ENCODE measurements at places on chromosomes 12 and 14.

DNA sequence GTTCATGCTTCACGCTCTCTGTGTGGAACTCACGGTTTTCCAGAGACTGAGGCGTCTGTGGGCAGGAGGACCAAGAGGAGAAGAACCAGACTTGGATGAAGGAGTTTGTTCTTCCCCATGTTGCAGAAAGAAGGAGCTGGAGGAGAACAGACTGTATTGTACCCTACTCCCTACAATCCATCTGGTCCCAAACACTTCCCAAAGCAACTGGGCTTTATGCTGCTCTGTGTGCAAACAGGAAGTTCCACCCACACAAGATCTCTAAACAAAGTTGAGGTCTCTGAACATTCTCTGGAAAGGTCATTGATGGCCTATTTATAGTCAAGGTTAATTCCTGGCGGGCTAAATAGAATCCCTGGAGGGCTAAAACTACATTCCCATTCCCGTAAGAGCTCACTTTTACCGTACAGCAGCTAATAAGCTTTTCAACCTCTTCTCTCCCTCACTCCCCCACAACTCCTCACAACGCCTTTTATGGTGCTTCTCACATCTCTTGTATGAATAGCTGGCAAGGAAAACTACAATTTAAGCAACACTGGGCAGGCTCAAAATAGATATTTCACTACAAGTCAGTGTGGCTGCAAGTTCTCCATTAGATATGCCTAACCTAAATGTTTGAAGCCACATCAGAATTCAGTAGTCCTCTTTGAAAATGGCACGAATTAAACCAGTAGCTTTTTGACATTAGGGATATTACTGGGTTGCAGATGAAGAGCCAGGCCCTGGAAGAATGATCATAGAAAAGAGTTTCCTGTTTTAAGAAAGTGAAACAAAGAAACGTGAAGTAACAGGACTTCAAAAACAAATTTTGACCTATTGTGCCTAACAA is at the start of gene A2M:
TSS of gene A2M (minus strand) at position 189 of the 829 bp plus-strand sequence. CDS start at position 119, 70 bp downstream.
- DNase-seq: no peak

GRCh38 chr14:36662543-36663403 is 1.1 kb downstream of the PAX9 start:
- DNase-seq: no peak

- no peak for DNase-seq
Measured at GRCh38 chr12:19191089-19191488, 61.6 kb downstream of the PLEKHA5 start.

DNA sequence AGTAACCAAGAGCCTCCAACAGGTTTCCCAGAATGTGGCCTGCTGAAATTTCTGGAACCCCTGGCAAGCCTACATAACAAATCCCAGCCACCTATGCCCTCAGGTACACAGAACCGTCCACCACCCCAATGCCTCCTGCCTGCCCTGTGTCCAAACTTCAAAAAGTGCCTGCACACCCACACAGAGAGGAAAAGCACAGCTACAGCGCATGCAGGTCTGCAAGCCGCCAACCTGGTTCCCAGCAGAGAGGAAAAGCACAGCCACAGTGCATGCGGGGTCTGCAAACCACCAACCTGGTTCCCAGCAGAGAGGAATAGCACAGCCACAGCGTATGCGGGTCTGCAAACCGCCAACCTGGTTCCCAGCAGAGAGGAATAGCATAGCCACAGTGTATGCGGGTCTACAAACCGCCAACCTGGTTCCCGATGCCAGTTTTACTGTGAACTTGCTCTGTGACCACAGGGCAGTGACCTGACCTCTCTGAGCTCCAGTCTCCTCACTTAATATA is 113.5 kb downstream of the SCARB1 start:
- DNase-seq: no peak

DNA sequence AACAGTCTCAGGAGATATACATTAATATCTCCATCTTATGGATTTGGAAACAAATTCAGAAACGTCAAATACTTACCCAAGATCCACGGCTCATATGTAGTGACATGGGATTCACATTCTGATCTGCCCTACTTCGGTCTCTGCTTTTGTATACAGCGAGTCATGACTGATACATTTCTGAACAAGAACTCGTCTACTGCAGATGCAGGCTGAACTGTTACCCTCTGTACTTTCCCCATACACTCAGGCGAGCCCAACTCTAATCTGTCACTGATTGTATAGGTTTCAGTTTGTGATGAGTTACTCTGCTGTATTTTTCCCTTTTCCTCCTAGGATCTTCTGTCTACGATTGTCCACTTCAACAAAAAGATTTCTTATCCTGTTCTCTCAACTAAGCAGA is 441.6 kb downstream of the CCDC91 start:
- no peak for DNase-seq

- no peak for DNase-seq
Measured at GRCh38 chr14:22856428-22856827, 15.1 kb upstream of the LRP10 start.

DNA sequence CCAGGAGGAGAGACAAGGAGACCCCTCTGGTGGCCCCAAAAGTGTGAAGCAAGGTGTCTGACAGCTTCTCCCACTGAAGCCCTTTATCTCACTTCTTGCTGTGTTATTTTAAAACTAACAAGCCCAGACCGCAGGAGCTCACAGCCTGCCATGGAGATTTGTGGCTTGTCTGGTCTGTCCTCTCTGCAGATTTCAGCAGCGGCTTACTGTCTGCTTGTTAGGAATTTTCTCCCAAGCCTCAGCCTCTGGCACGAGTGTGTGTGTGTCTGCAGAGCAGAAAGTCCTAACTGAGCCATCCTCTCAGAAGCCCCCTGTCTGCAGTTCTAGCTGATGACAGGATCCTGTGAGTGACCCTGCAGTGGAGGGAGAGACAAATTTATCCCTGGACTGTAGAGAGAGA is 87.9 kb upstream of the HSPB8 start:
- no peak for DNase-seq

DNA sequence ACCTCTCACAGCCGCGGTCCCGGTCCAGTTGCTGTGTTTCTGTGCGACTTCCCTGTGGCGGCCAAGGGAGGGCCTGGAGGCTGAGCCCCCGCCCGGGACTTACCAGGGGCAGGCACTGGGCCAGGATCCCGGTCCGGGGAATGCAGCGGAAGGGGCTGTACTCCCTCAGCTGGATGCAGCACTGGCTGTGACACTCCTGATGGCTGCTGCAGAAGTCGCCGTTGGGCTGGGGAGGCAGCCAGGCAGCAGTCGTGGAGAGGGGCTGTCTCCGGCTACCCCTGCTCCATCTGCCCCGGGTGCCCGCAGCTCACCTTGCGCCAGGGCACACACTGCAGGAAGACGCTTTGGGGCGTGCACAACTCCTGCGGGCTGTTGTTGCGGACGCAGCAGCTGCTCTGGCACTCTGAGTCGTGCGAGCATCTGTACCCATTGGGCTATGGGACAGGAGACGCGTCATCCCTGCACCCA is 6.2 kb downstream of the LRCOL1 start:
- DNase-seq: no peak

- no peak for DNase-seq
Measured at GRCh38 chr14:54697001-54697400, 130.1 kb downstream of the SAMD4A start.

DNA sequence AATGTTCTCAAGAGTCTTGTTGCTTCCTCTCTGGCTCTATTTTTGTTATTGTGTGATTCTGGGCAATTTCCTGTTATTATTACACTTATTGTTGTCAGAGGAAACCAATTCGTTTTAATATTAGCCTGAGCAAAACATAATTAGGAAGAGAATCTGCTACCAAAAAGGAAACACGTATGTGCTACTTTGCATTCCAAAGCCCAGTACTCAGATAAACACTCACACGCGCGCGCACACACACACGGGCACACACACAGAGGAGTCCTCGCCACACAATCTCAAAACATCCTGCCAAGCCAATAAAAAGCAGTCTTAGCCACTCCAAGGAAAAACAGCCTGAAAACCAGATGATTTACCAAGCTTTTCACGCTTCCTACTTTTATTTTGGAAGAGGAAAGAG is 400.7 kb downstream of the NUAK1 start:
- DNase-seq: no peak

- no peak for DNase-seq
Measured at GRCh38 chr12:31476437-31476836, 114.5 kb downstream of the DENND5B start.

- no peak for DNase-seq
Measured at GRCh38 chr14:73996731-73997107, 22.4 kb downstream of the ENTPD5 start.

DNA sequence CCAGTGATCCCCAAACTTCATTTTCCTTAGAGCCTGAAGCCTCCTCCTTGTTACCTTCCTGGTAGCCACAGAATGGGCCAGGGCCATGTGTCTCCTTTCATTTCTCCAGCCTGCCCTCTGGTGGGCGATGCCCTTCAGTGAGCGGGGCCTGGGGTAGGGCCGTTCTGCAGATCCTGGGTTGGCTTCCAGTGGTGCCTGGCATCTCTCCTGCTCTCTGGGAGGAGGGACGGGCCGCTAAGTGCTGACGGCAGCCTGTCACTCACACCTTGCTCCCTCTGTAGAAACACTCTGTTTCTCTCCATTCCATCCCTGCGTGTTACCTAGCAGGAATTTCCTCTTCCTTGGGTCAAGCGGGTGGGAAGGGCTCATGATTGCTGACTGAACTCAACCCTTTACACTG is 232.1 kb downstream of the CACNA1C start:
- DNase-seq: peak; percentile 19

DNA sequence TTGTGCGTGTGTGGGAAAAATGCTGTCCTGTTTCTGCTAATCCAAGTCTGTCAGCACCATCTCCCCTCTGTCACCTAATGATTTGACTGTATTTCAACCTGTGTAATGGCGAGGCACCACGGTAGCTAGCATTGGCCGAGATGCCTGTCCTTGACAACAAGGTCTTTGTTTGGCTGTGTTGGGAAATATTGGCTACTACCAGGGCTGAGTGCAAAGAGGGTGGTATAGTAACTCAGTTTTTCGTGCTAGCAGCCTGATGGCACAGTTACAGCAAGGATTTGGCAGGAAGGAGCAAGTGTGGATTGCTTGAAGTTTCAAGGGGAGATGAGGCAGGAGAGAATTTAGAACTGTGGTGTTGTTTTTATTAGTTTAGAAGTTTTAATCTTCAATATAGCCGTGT is 440.3 kb upstream of the RGS6 start:
- no peak for DNase-seq

DNA sequence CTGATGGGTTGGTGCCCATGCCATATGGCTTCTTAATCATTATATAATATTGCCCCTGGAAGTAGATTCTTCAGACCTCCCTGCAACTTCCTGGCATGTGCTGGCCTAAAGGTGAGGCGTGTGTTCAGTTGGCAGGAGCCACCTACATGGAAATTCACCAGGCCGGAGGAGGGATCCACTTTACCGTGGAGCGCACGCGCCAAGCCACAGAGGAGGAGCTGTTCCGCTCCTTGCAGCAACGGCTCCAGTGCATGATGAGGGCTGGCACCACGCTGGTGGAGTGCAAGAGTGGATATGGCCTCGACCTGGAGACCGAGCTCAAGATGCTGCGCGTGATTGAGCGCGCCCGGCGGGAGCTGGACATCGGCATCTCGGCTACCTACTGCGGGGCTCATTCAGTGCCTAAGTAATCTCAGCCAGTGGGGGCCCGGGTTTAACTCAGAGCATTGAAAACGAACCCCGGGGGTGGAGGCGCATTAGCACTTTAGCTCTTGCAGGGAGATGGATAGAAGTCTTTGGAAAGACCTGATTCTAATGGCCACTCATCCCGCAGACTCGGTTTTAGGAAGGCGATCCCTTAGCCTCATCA is 13.5 kb downstream of the AMDHD1 start:
- no peak for DNase-seq

DNA sequence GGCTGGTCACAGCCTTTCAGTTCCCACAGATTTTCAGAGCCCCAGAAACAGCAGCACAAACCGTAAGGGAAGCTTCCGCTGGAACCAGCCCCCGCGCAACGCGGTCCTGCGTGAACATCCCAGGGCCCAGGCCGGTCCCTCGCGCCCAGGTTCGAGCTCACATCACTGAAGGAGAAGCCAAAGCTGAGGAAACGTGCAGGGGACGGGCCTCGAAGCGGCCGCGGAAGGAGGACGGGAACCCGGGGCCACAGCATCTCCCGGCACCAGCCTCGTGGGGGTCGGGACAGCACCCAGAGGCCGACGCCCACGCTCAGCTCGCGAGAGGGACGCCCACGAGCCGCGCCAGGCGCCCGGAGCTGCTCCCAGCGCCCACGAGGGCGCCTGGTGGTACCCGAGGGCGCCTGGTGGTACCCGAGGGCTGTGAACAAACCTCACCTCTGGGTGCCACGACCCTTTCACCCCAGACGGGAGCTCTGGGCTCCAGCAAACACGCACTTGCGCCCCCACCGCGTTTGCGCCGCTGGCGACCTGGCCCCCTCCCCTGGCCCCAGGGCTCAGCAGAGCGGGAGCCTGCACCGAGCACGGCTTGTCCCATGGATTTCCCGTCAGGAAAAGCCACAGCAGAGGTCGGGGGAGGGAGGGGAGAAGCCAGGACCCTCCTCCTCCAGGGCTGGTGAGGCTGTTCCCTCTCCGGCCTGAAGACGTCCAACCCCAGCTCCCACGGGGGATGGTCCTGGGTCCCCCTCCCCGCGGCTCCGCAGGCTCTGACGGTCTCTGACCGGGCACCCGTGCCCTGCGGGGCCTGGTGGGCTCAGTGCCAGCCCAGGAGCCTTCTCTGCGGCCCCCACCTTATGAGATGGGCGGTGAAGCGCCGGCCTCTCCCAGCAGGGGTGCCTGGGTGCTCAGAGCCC is 6.9 kb downstream of the LRCOL1 start:
- DNase-seq: no peak

- DNase-seq: no peak
Measured at GRCh38 chr14:48333221-48333920, 658.0 kb upstream of the MDGA2 start.

DNA sequence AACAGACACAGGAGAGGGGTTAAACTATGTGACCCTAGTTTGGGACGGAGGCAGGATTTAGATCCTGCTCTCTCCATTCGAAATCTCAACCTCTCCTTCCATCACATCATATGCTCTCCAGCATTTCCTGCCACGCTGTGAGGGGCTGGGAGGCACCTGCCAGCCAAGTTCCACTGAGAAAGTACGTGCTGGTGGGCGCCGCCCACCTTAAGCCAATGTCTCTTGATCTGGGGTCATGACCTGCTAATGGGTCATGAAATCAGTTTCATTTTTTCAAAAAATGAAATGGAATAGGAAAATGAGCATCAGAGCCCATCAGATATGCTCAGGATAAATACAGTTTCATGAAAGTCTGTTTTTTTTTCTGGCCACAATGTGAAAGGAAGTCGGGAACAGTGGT is 7.2 kb downstream of the MCRS1 start:
- DNase-seq: no peak

- no peak for DNase-seq
Measured at GRCh38 chr14:71933001-71933587, 865 bp downstream of the RGS6 start.

GRCh38 chr14:104187931-104188726 is 49.7 kb downstream of the KIF26A start:
- DNase-seq: peak; percentile 42

DNA sequence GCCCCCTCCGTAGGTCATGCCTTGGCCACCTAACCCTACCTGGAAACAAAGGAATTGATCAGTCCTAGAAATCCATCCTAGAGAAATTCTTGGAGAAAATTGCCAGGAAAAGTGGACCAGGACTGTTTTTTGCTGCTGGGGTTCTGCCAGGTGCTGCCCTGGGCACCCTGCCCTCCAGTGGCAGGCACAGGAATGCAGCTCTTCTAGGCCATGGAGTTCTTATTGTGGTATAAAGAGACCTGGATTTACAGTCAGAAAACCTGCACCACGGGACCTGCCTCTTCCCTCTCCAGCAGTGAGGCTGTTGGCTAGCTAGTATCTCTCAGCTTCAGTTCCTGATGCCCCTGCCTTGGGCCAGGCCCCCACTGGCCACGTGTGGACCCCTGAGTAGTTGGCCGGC is 59.7 kb downstream of the SLC24A4 start:
- DNase-seq: peak; percentile 19

- DNase-seq: no peak
Measured at GRCh38 chr14:68245146-68246073, 425.8 kb downstream of the RAD51B start.

GRCh38 chr14:69068744-69069421 is 84.0 kb downstream of the DCAF5 start:
- no peak for DNase-seq
